A549 treated with Mapracorat at 1 μM for 4 hours (cell line): ENCODE measurements at places on chromosomes 1 and 21. TPM values are rescaled to one million over a fixed set of nuclear protein-coding genes. Genes with fewer than 3 reads are reported as not detected.

The EFNA4 gene
- total RNA-seq = 10.5 to 14.3 TPM (median 12.2 TPM) in 5 replicates

The SORT1 gene
- 3.4 to 4.6 TPM (median 4.3 TPM) in 5 replicates for total RNA-seq

The KCNK2 gene
- total RNA-seq = 0.09 to 0.10 TPM in 2 of 5 replicates, not detected in the others

The SPATA45 gene
- not detected in 5 replicates for total RNA-seq

The TBX19 gene
- total RNA-seq = 0.35 to 1.00 TPM (median 0.68 TPM) in 5 replicates

The TRPM2 gene
- total RNA-seq = 5.5 to 10.6 TPM (median 8.1 TPM) in 5 replicates

The SELL gene
- total RNA-seq = 0.13 to 0.65 TPM (median 0.19 TPM) in 4 of 5 replicates, not detected in the other

The INKA2 gene
- total RNA-seq = 2.2 to 2.7 TPM (median 2.3 TPM) in 5 replicates

The CTSK gene
- 1.4 to 2.2 TPM (median 1.7 TPM) in 5 replicates for total RNA-seq

The GNL2 gene
- 51.4 to 68.3 TPM (median 59.0 TPM) in 5 replicates for total RNA-seq

The GNG4 gene
- total RNA-seq = 11.8 to 14.5 TPM (median 13.7 TPM) in 5 replicates

The TFF2 gene
- not detected in 5 replicates for total RNA-seq

The CASQ1 gene
- total RNA-seq = not detected in 5 replicates

The IL20 gene
- total RNA-seq = not detected in 5 replicates
